Parietal lobe (tissue), 2 donors: ENCODE measurements at places on chromosomes 2 and 18. TPM values are rescaled to one million over a fixed set of nuclear protein-coding genes. Genes with fewer than 3 reads are reported as not detected.

LINC00305 gene
- not detected for total RNA-seq

REG3A gene
- not detected for total RNA-seq

PER2 gene
- total RNA-seq: 10.0 TPM

HOXD3 gene
- total RNA-seq: not detected

ABCG5 gene
- not detected for total RNA-seq

LYPD6B gene
- total RNA-seq: 13.8 TPM

ANTXR1 gene
- 31.9 TPM for total RNA-seq

IL1B gene
- total RNA-seq: 2.2 TPM

BOLL gene
- not detected for total RNA-seq

TUBA4B gene
- total RNA-seq: not detected

APCDD1 gene
- total RNA-seq: 18.8 TPM

EMILIN1 gene
- 2.2 TPM for total RNA-seq

GLS gene
- 274 TPM for total RNA-seq

TLX2 gene
- not detected for total RNA-seq

MROH2A gene
- not detected for total RNA-seq

VWA3B gene
- total RNA-seq: 1.3 TPM

MFF gene
- total RNA-seq: 186 TPM

CLIP4 gene
- total RNA-seq: 51.3 TPM

LYG1 gene
- 1.6 TPM for total RNA-seq

GPATCH11 gene
- 16.3 TPM for total RNA-seq

DPYSL5 gene
- 184 TPM for total RNA-seq

LAMA3 gene
- total RNA-seq: 6.6 TPM

AFF3 gene
- 153 TPM for total RNA-seq

SLC39A6 gene
- total RNA-seq: 200 TPM

ING5 gene
- 47.9 TPM for total RNA-seq

VWC2L gene
- total RNA-seq: 7.8 TPM

PLCD4 gene
- 2.2 TPM for total RNA-seq

SMAD7 gene
- total RNA-seq: 15.7 TPM

PAIP2B gene
- total RNA-seq: 14.1 TPM

RGPD3 gene
- total RNA-seq: 1.3 TPM

C2orf78 gene
- total RNA-seq: not detected

FOXI3 gene
- 0.63 TPM for total RNA-seq

ILKAP gene
- total RNA-seq: 68.9 TPM

NXPH2 gene
- 26.9 TPM for total RNA-seq

CHCHD5 gene
- total RNA-seq: 3.8 TPM

CFAP53 gene
- total RNA-seq: 1.6 TPM

CD8B2 gene
- total RNA-seq: not detected

LRRTM1 gene
- total RNA-seq: 13.8 TPM

XIRP2 gene
- total RNA-seq: 0.31 TPM

CCDC85A gene
- 34.4 TPM for total RNA-seq

CRYGD gene
- not detected for total RNA-seq
